Stimulated activated CD4-positive, alpha-beta T cell treated with anti-CD3 and anti-CD28 coated beads, Interleukin-15, amount 100 ng/mL, for 1 hour (primary cell): ENCODE measurements at places on chromosomes 4 and X.

DNA sequence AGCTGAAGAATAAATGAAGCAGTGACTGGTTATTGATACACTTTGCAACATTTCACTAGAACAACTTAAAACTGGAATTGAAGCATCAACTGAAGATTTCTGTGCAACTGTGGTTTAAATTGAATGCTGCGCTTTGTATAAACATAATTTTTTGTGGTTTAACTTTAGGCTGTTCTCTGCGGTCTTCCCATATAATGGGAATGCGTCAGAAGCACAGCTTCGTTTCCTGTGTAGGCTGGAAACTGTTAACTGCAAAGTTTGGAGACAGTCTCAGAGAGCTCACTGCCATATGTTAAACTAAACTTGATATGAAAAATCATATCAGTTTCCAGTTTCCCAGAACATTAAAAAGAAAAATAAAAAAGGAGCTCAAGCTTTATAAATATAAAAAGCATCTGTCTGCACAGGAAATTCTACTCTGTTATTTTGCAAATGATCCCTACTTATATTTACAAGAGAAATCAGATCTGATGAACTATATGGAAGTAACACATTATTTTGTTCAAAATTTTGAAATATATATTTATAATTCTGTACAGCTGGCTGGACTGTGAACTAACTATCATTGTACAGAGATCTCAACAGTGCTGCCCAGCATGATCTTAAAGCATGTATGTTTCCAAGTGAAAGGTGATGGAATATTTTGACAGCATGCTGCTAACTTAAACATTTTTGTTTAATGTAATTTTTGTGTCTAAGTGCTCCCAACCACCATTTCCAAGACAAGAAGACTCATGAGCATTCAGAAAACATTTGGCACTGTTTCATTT is 139.9 kb downstream of the NDST3 start:
- no peak for DNase-seq

GRCh38 chr4:71050809-71051208 is 57.4 kb downstream of the DCK start:
- no peak for DNase-seq

- DNase-seq = peak; percentile 54
Observed at GRCh38 chrX:9708923-9709553, 56.6 kb downstream of the GPR143 start.

DNA sequence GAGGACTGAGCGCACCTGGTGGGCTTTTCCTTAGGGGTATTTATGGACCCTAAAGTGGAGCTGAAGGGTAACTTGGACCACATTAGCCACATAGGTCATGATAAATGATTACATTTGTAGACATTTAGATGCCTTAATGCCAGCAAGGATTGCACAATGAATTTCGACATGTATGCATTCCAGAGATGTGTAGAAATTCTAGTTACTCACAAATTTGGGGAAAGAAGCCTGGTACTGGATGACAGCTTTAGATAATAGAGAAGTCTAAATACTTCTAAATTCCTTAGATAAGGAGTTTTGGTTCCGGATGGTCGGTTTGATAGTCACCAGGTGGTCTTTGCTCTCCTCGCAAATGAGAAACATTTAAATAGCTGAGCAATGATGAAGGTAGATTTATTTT is 609.5 kb upstream of the PRKX start:
- no peak for DNase-seq

GRCh38 chrX:133546441-133546840 is 131.2 kb upstream of the GPC4 start:
- no peak for DNase-seq

DNA sequence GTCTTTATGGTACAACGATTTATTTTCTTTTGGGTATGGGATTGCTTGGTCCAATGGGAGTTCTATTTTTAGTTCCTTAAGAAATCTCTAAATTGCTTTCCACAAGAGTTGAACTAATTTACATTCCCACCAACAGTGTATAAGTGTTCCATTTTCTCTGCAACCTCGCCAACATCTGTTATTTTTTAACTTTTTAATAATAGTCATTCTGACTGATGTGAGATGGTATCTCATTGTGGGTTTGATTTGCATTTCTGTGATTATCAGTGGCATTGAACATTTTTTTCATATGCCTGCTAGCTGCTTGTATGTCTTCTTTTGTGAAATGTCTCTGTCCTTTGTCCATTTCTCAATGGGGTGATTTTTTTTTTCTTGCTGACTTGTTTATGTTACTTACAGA is 42.8 kb downstream of the UCHL1 start:
- no peak for DNase-seq

DNA sequence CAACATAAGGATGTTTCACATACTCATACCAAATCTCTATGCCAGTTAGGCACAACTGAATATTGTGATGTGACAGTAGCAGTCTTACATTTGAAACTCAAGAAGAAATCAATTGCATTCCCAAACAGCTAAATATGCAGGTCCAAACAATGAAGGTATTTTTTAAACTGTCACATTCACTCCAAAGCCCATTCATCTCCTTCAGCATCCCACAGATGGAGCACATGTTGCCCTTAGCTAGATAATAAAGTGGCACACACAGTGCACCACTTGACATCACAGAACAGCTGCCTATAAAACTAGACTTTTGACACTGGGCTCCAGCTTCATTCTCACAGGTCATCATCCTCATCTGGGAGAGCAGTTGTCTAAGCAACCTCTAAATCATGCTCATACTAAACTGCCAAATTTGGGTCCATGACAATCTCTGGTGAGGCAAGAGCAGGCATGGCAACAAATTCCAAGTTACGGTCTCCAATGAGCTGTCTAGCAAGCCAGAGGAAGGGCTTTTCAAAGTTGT is 26.2 kb upstream of the ARHGEF6 start:
- DNase-seq = no peak

DNA sequence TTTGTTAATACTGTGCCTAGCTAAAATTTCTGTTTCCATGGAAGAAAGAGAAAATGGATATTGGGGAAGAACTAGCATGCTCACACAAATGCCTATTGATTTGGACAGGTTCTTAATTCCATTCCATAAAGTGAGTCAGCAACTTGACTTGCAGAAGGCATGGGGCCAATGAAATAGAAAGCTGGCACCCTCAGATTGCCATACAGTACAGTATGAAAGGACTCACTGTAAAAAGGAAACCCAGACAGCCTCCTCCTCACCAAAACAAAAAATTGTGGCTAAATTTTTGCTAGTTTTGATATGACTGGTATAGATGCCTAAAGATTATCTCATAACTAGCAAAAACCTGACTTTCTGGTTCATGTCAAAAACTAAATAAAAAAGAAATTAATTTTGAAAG is 11.2 kb upstream of the TAB3 start:
- no peak for DNase-seq

DNA sequence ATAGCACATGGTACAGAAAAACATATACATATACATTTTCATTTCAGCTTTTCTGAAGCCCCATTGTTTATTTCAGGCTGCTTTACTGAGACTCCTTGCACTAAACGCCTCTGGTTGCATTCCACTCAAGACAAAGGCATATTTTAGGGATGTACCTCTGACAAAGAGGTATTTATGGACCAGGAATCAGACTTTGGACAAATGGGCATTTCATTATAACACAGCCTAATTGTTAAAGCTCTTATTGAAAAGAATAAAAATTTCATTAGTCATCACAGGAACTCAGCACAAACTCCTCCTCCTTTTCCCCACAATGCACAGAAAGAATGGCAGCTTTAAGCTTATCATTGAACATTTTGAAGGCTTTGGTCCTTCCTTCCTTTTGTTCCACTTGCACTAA is 62.9 kb upstream of the UGT8 start:
- no peak for DNase-seq

- no peak for DNase-seq
Observed at GRCh38 chrX:72247206-72247942, 8.5 kb upstream of the ERCC6L start.

GRCh38 chr4:116480546-116480945 is 604.8 kb downstream of the TRAM1L1 start:
- no peak for DNase-seq

- peak; percentile 42 for DNase-seq
Observed at GRCh38 chr4:7192252-7193029, at the start of gene SORCS2. SORCS2 (plus strand) TSS chr4:7192538.

DNA sequence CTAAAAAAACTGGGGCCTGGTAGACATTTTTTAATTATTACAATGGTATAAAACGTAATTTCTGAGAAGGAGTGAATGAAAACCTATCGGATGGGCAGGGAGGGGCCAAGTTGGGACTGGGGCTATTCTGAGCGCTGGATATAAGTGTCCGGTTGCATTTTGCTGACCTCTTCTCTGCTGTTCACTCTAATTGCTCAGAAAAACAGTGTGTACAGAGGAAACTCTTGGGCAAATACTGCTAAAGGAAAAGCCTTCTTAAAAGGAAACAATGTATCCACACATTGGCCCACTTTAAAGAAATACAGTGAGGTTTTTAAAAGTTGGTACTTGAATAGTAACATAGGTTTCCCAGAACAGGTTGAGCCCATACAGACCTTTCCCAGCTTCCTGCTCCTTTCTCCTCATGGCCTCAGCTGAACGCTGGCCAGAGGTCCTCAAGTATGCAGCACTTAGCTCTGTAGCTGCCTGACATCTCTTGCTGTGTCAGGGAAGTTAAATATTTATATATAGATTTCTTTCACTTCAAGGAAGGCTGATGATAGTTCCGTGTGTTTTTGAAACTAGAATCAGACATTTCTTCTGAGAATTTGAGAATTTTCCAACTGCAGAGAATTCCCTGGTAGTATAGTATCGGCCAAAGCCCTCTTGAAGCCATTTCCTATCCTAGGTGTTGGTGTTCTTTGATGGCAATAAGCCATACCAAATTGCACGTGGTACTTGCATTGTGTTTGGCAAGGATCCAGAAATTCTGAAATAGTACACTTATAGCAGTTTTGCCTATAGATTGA is 97.1 kb upstream of the SLC4A4 start:
- no peak for DNase-seq

- no peak for DNase-seq
Observed at GRCh38 chr4:55356991-55357461, 11.0 kb downstream of the SRD5A3 start.

GRCh38 chrX:15475021-15475420 is 18.1 kb downstream of the PIR start:
- DNase-seq = no peak

DNA sequence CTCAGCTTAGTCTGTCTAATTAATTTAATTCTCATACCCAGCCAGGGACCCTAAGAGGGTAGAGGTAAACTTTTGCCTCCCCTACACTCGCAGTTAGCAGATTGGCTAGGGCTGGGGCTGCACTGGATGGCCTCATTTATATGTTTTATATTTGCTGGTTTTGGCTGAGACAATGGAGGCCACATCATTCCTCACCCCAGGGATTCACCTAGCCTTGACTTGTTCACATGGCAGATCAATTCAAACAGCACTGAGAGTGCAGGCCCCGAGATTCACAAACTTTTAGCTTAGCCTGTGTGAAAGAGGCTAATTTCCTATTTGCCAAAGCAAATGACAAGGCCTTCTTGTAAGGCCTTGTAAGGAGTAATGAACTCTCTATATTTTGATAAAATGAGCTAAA is 844.4 kb downstream of the ARAP2 start:
- DNase-seq = no peak

- DNase-seq = no peak
Observed at GRCh38 chr4:185638548-185639301, 103.4 kb upstream of the PDLIM3 start.

DNA sequence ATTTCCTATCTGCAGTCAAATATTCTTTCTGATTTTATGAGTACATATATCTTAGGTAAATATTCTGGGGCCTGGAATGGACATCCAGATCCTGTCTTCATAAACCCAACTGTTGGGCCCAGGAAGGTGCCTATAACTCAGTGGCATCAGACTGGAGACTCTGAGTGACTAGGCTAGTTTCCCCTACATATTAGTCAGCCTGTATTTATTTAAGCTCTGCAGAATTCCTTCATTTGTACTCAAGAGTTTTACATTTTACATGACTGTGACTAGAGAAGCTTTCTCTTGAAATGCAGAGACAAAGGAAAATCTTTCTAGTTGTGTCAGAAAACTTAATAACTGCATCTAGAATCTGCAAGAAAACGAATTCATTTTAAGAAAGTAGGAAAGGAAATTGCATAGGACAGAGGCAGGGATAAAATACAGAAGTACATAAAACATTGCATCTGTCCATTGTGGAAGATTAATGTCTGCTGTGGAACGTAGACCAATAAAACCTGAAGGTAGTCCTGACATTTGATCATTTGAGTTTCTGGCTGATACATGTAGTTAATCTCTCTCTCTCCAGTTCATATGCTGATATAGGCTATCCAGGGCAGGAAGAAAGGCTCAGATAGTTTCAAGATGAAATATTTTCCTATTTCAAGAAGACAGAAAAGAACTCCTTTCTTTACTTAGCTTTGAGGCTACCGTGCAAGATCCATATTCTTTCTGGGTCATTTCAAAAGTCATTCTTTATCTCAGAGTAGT is 78.2 kb downstream of the OPHN1 start:
- DNase-seq = no peak

DNA sequence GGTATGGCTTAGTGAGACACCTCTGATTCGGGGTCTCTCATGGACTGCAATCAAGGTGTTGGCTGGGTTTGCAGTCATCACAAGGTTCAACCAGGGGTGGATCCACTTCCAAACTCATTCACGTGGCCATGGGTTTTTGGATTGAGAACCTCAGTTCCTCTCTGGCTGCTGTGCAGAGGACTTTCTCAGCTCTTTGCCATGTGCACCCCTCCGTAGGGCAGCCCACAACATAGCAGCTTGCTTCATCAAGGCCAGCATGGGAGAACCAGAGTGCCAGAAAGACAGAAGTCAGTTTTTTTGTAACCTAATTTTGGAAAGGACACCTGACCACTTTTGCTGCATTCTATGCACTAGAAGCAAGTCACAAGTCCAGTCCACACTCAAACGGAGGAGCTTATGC is 154.9 kb downstream of the PJA1 start:
- DNase-seq = no peak
